ENCODE measurements at places on chromosomes 12 and 14.
A peak's percentile ranks its signal among the peaks of the same experiment; 100 is the strongest.

DNA sequence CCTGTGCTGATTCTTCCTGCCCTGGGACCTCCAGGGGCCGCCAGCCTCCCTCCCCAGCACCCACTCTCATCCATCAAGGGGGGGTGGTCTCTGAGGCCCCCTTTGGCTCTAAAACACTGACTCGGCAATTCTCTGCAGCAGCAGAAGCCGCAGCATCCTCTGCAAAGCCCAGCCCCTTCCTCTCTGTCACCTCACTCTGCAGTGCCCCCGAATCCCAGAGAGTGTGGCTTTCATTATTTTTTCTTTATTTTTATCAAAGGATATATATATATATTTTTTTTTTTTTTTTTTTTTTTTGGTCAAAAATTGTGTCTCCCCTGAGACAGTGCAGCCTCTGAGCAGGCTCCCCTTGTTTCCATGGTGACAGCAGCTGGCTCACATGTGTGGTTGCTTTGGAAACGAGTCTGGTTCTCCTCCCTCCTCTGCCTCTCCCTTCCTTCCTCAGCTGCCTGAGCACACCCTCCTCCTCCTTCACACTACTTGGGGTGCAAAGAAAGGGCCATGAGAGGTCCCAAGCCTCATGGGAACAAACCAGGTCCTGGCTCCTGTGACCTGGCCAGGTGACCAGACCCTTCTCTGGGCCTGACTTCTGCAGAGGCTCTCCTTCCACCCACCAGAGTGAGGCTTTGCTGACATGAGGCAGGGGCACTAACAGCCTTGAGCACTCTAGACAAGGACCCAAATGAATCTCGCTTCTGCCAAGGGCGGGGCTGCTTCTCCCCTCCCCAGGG, 100.5 kb downstream of the LRRC74A start:
- no peak for DNase-seq

DNA sequence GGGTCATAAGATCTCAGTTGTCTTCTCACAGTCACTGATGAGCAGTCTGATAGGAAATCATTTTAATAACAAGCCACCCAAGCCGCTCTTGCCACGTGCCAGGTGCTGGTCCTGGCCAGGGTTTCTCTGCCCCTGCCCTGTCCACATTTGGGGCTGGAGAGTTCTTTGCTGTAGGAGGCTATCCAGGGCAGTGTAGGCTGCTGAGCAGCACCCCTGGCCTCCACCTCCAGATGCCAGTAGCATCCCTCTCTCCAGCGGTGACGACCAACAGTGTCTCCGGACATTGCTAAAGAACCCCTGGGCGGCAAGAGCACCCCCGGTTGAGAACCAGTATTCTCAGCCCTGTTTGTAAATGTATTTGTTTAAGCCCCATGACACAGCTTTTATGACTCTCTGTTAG, 243.7 kb downstream of the GLT1D1 start:
- DNase-seq: no peak

- no peak for DNase-seq
Observed at GRCh38 chr12:31517994-31518393, 72.9 kb downstream of the DENND5B start.

GRCh38 chr14:85535321-85535720, 5.4 kb downstream of the FLRT2 start:
- no peak for DNase-seq

GRCh38 chr12:110117956-110118685, 6.0 kb upstream of the IFT81 start:
- DNase-seq: no peak

DNA sequence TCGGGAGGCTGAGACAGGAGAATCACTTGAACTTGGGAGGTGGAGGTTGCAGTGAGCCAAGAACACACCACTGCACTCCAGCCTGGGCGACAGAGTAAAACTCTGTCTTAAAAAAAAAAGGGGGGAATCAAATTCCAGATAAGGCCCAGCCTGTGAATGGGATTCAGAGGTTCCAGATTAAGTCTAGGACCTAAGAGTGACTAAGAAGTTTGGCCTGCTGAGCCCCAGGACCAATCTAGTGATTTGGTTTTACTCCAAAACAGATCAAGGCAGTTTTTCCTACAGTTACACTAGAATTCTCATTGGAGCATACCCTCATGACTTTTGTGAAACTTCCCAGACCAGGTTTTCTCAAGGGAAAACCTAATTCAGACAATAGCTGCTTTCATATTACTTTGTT, 22.8 kb downstream of the EXOC5 start:
- no peak for DNase-seq

GRCh38 chr12:111056618-111057521, 136.5 kb upstream of the MYL2 start:
- DNase-seq: no peak

- no peak for DNase-seq
Observed at GRCh38 chr14:74982661-74983060, 20.1 kb upstream of the EIF2B2 start.

- DNase-seq: no peak
Observed at GRCh38 chr12:92604786-92605185, 98.0 kb upstream of the PLEKHG7 start.

GRCh38 chr12:132414634-132415326, 75.2 kb upstream of the FBRSL1 start:
- peak; percentile 72 for DNase-seq

DNA sequence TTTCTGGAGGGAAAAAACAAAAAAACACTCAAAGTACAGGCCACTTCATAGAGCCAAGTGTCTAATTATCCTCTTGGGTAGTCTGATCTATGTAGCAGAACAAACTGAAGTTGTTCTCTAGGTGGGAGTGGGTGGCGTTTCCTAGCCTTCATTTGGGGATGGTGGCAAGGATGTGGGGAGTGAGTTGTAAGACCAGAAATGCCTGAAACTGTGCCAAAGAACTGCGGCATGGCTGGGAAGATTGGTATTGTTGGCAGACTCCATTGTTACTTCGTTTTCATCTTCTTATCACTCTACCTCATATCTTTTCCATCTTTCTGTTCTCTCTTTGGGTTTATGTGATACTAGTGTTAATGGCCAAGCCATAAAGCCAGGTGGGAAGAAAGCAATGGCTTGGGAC, 177.3 kb upstream of the DDHD1 start:
- DNase-seq: no peak

- DNase-seq: no peak
Observed at GRCh38 chr12:79058342-79058741, 193.8 kb downstream of the SYT1 start.

- DNase-seq: no peak
Observed at GRCh38 chr12:53674977-53675700, 744 bp downstream of the ATP5MC2 start.

DNA sequence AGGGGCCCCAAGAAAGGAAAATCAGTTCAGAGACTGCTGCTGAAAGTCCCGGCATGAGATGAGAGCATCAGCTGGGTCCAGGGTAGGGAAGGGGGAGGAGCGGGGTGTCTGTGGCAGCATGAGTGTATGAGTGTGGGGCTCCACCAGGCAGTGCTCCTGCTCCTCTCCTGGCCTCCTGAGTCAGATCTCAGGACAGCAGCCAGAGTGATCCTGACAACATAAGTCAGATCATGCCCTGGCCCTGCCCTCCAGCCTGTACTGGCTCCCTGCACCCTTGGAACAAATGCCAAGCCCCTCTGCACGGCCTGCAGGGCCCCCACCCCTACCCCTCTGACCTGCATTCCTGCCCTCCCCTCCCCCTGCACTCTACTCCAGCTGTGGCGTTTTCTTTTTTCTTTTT, 24.2 kb upstream of the LRP1-AS start:
- no peak for DNase-seq

DNA sequence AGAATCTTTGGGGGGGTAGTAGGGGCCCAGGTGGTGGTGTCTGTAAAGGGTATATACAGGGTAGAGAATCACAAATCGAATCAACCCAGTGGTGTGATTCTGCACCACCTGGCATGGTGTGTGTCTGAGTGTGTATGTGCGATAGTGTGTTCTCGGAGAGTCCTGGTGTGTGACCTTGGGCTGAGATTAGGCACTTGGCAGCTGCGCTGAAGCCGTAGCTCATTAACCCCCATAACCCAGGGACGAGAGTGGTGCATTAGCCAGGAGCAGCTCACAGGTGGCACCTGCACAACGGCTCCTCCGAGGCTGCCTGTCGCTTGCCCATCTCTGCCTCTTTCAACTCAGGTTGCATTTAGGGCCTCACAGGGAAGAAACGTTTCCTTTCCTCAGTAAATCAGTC, 15.6 kb upstream of the TESC start:
- no peak for DNase-seq

- no peak for DNase-seq
Observed at GRCh38 chr14:65243766-65244442, 141.6 kb upstream of the MAX start.

- peak; percentile 24 for DNase-seq
Observed at GRCh38 chr14:65229748-65230728, 127.7 kb upstream of the MAX start.

DNA sequence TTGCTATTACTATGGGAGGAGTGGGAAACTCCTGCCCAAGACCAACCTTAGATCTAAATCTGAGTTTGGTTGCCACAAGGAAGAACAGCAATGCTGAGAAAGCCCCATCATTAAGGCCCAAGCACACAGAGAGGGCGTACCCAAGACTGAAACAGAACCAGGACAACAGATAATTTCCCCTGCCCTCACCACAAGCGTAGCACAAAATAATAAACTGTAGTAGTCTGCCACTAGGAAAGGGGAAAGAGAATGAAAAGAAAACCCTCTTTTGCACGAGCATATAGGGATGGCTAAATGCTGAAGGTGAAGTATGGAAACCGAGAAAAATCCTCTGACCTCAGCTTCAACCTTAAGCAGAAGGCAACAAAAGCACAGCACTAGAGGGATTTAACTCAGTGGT, 76.5 kb upstream of the DHRS4 start:
- no peak for DNase-seq

- DNase-seq: no peak
Observed at GRCh38 chr12:66808606-66809005, 129.7 kb upstream of the GRIP1 start.

DNA sequence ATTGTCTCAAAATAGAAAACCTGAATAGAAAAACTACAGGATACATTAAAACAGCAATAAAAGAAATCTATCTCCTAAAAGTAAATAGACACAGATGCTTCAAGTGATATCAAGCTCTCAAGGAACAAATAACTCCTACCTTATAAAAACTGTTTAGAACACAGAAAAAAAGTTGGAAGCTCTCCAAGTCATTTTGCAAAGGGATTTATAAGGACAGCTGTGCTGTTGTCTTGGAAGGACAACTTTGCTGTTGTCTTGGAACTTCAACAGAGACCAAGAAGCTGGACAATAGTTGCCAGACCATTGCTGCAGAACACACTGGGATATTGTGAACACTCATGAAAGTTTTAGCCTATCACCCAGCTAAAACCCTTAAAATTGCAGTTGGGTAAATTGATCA, 780.7 kb downstream of the FLRT2 start:
- DNase-seq: no peak

GRCh38 chr14:91841065-91841464, 26.3 kb downstream of the TC2N start:
- DNase-seq: no peak

DNA sequence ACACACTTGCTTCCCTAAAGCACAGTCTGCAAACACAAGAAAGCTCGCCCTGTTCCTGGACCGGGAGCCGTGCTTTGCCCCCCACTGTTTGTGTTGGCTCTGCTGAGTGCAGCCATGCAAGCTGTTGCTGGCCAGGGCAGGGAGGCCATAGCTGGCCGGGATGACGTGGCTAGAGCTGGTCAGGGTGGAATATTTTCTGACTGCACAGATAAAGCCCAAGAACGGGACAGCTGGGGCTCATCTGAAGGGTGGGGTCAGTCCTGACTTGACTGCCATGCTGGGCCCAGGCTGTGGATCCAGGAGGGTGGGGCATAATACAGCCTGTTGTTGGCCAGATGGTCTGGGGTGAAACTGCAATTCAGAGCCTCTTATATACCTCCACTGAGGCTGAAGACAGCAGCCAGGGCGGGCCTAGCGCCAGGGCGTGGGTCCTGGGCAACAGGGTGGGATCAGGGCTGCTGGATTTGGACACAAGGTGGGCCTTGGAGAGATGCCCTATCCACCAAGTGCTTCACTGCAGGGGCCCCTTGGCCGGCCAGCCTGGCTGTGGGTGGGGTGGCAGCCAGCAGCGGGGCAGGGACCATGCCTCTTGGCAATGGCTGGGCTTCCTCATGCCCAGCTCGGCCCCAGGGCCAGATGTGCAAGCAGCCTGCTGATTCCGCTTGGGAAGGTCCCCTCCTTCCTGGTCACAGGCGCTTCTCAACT, 14.8 kb downstream of the KMT5A start:
- no peak for DNase-seq

- no peak for DNase-seq
Observed at GRCh38 chr14:61451891-61452400, 130.6 kb downstream of the PRKCH start.

- DNase-seq: no peak
Observed at GRCh38 chr12:19054035-19054434, 75.5 kb upstream of the PLEKHA5 start.

DNA sequence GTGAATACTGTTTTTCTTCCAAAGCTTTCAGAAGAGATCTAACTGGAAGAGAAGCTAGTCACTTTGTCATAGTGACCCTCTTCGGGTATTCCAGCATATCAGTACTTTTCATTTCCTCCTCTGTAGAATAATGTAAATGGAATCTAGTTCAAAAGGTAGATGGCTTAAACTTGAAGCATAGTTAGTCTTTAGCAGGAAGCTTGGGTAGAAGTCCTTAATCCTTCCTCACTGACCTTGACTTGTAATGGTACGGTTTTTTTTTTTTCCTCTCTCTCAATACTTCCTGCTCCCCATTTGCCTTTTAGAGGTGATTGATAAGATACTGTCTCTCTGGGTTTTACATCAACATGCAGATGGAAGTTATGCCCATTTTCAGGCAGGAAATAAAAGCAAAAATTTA, 1.7 kb downstream of the FBXO34 start:
- peak; percentile 19 for DNase-seq

DNA sequence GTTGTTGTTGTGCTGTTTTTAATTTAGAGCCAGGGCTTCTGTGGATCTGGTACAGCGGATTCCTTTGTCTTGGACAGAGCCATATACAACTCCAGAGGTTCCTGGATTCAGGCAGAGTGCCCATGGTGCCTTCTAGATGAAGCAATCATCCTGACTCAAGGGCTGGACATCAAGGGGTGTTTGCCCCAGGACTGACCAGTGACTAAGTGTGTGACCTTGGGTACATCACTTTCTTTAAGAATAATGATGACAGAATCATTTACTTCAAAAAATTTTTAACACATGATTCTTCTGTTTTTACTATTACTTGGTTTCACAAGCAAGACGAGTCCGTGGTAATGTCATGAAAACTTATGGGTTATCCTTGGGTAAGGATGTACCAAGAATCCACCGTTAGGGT, 397.3 kb downstream of the ZFP36L1 start:
- DNase-seq: no peak

DNA sequence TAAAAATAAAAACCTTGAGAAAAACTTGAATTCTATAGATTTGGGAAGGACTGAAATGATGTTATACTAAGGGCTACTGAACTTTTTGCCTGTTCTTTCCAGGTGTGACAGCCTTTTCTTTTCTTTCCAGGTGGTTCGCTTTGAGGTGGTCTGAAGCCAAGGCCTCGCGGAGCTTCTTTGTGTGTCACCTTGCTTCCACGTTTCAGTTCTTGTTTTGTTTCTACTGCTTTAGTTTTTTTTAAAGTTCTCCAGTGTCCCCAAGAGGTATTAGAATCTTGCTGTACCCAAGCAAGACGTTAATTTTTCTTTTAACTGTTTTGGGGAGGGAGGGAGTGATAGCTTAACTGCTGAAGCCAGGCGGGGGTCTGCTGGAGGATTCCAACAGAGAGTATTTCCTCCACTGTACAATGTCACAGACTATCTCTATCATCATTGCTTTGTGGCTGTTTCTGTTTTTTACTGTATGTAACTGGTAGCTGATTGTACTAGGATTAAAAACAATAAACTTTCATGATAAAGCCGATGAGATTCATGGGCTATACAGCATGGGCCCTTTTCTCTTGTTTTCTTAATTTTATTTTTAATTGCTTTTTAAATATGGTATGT, 40.2 kb downstream of the PROX2 start:
- DNase-seq: no peak

- peak; percentile 66 for DNase-seq
Observed at GRCh38 chr12:65232476-65233077, 45.9 kb upstream of the MSRB3 start.

All from hematopoietic multipotent progenitor cell treated with erythropoietin and hydrocortisone succinate and interleukin-3 and kit ligand, for 15 days (in vitro differentiated cells).